Osteoblast (primary cell): ENCODE measurements at places on chromosomes 16 and 17.

DNA sequence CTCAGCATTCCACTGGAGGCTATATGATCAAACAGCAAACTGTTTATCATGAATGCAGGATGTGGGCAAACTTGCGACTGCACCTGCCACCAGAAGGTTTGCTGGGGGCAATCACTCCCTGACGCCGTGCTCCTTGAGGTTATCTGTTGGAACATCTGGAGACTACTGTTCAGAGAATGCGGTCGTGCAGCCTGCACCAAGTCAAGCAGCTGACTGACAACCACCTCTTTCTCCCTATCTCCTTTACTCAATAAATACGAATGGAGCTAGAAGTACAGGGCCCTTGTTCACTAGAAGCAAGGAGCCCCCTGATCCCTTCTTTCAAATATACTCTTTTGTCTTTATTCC is 2101.2 kb downstream of the TP53TG3F start:
- no peaks in the 10 kb centered on the region for H3K4me1 ChIP-seq
- no peak for DNase-seq
- no peak overlapping the region for H3K27ac ChIP-seq
- no peaks in the 10 kb centered on the region for H3K36me3 ChIP-seq
- no peak overlapping the region for H3K4me3 ChIP-seq
- H3K27me3 ChIP-seq: no peaks in the 10 kb centered on the region

- no peak overlapping the region for H3K27ac ChIP-seq
- H3K4me3 ChIP-seq: no peak overlapping the region
- no peaks in the 10 kb centered on the region for H3K27me3 ChIP-seq
Observed at GRCh38 chr17:76318586-76318985, 10.5 kb upstream of the QRICH2 start.

- H3K27me3 ChIP-seq: no peaks in the 10 kb centered on the region
- H3K27ac ChIP-seq: no peak overlapping the region
- no peak for DNase-seq
- H3K4me1 ChIP-seq: peaks cover 8% of the 10 kb centered on the region
- no peak overlapping the region for H3K4me3 ChIP-seq
Observed at GRCh38 chr17:55440391-55440790, 18.8 kb upstream of the MMD start.

- peak; percentile 65 for DNase-seq
- H3K4me1 ChIP-seq: no peaks in the 10 kb centered on the region
- no peaks in the 10 kb centered on the region for H3K36me3 ChIP-seq
Observed at GRCh38 chr17:79864617-79865250, 25.5 kb upstream of the CBX4 start.

- no peaks in the 10 kb centered on the region for H3K36me3 ChIP-seq
- no peaks in the 10 kb centered on the region for H3K4me1 ChIP-seq
- H3K27me3 ChIP-seq: no peaks in the 10 kb centered on the region
- no peak for DNase-seq
- H3K27ac ChIP-seq: no peak overlapping the region
Observed at GRCh38 chr16:17753434-17753833, 282.7 kb upstream of the XYLT1 start.

DNA sequence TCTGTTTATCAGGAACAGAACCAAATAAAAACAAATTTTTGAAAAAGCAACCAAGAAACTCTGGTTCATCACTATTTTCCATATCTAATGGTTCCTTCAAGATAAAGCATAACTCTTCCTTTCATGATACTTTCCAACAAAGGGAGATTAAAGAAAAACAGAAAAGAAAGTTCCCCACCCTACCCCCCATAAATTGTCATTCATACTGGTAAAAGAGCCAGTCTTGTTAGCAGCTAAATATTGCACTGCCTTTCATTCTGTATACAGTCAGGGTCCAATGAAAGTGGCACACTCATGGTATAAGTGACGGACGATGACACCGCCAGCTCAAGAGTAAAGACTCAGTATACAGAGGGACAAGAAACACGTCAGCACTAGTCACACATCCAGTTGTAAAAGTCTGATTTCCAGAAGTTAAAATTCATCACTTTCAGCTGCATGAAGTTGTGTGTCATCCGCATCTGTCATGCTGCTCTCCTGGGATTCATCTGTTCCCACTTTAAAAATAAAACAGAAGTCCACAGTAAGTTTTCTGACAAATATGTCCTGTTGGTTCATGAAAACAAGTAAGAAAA is 68.5 kb downstream of the CDC27 start:
- peak overlapping the region; percentile 63 for H3K27ac ChIP-seq
- peaks cover 19% of the 10 kb centered on the region for H3K4me1 ChIP-seq
- DNase-seq: peak; percentile 55
- no peaks in the 10 kb centered on the region for H3K27me3 ChIP-seq
- H3K4me3 ChIP-seq: no peak overlapping the region
